ENCODE measurements at places on chromosomes 16 and 17.

GRCh38 chr17:1490643-1491442 is 1.6 kb downstream of the MYO1C start:
- DNase-seq, result no peak

DNA sequence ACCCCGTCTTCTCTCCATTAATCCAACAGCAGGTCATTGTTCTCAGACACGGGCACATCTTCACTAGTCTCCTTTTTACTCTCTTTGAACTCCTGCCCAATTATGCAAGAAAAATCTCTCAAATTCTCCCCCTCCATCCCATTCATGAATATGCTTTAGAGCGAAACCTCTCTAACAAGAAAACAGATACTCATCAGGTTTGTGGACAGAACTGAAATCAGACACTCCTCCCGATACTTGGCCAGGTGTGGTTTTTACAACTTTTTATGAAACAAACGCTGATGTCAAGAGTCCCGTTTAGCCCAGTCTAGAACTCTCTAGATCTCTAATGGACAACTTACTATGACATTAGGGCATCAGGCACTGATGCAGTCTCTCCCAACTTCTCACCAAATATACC is 40.9 kb downstream of the PIK3R5 start:
- DNase-seq, result no peak

DNA sequence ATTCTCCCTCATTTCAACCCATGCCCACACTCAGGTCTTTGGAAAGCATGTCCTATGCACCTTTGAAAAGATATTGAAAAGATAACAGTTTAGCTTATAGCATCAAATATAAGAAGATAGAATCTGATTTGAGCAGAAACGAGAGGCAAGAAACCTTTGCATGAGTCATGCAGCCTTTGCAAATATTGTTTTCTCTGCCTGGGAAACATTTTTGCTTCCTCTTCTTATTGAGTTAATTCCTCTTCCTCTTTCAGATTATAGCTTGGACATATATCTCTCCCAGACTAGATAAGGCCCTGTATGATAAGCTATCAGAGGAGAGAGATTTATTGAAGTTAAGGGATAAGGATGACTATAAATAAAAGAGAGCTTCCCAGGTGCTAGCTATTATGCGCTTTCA is 46.1 kb upstream of the KCNJ2 start:
- no peak for DNase-seq

DNA sequence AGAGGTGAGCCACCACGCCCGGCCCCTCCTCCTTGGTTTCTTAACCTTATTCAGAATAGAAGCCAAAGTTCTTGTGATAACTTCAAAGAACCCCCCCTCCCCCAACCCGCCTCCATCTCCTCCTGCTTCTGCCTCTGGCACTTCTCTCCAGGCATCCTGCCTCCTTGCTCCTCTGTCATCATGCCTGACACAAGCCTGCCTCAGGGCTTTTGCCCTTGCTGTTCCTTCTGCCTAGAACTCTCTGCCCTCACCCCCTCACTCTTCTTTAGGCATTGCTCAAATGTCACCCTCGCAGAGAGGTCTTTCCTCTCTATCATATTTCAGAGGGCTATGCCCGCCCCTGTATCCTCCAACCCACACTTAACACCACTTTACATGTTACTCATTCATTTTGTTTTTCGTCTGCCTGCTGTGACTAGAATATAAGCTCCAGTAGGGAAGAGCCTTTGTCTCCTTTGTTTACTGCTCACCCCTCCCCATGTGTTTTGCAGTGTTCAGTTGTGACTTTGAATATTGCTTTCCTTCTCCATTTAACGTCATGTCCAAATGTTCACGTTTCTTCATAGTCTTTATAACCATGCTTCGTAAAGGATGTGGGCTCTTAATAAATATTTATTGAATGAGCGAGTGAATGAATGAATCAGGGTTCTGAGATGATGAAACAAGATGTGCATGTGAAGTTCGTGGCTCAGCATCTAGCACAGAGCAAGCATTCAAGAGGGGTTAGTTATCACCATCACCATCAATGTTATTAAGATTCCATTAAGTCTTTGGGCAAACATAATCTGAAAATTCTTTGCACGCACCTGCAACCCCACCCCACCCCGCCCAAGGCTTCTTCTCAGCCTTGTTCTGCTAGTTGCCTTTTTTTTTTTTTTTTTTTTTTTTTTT is 186.2 kb upstream of the WSCD1 start:
- DNase-seq, result no peak

DNA sequence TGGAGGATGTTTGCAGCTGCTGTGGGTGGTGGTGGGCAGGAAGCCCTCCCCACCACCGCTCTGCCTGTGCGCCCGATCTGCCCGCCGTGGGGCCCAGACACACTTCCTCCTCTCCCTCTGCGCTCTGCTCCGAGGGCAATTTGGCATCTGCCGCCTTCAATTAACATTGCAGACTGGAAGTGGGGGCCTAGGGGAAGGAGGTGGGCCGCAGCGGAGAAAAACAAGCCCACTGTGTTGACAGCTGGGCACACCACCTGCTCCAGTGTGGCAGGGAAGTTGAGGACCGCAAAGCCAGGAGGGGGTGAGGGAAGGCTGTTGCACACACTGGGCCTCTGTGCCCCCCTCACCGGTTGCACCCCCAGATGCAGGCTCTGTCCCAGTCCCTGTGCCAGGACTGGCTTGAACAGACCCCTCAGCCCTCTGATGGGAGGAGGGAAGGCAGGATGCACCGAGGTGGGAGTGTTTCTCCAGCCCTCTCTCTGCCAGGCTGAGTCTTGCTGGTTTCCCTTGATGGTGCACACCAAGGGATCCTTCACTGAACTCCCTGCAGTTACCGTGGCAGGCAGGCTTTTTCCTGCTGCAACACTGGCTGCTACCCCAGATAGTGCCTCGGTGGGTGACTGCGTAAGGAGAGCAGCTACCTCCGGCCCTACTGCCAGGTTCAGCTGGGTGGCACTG is 72.8 kb upstream of the MED9 start:
- no peak for DNase-seq

DNA sequence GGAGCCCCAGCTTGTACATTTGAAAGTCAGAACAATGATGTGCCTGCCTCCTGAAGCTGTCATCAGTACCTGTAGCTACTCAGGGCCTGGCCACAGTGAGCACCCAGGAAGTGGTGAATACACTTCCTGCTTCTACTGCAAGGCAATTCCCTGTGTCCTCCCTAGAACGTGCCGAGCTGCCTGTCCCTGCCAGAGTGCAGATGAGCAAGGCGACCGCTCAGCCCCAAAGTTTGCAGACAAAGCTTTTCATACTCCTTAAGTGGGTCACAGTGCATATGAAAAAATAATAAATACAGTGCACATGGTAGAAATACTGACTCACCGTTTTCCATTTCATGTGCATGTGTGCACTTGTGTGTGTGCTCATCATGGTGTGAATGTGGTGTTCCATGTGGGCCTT is 77.3 kb downstream of the MPRIP start:
- no peak for DNase-seq

- DNase-seq, result no peak
These were observed 34.2 kb upstream of the IRX3 start for GRCh38 chr16:54320697-54321340.

DNA sequence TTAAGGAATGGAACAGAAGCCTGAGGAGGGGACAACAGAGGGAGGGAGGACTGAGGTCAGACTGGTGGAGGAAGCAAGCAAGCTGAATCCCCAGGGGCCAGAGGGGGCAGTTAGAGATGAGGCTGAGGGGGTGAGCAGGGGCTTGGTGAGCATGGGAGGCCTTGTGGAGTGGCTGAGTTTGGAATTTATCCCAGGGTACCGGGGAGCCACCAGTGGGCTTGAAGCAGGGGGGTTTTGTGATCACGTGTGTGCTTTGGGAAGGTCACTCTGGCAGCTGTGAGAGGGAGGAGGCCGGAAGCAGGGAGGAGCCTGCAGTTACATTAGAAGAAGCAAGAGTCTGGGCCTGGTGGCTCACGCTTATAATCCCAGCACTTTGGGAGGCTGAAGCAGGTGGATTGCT is 9.8 kb upstream of the CTCF start:
- DNase-seq, result no peak

GRCh38 chr16:30912794-30913412 is 10.5 kb upstream of the FBXL19 start:
- no peak for DNase-seq

DNA sequence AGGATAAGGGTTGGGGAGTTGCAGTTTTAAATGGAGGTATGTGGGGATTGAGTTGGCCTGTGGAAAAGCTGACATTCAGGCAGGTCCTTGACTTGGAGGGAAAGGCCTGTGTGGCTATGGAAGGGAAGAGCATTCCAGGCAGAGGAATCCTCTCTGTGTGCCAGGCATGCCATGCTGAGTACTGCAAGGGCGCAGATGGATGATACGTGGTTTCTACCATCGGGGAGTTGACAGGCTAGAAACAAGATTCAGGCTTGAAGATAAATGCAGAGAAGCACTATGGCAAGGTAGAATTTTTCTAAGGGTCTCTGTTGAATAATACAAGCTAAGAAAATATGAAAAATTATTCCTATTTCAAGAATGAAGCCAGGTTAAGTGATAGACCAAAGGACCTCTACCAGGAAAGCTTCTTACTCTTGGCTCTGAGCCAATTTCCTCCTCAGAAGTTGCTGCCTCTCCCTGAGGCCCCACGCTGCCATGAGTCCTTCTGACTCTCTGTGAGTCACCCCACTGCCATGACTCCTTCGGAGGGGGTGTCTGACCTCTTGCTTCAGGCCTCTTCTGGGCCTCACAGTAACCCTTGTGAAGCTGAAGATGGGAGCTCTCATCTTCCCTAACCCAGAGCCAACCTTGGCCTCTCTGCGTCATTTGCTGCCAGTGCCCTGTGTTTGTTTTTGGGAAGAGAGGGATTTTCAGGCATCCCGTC is 75.8 kb downstream of the WNT3 start:
- no peak for DNase-seq

- no peak for DNase-seq
These were observed 44.1 kb upstream of the MYH10 start for GRCh38 chr17:8674344-8675305.

- DNase-seq, result no peak
These were observed 30.8 kb downstream of the GPR139 start for GRCh38 chr16:20042848-20043247.

DNA sequence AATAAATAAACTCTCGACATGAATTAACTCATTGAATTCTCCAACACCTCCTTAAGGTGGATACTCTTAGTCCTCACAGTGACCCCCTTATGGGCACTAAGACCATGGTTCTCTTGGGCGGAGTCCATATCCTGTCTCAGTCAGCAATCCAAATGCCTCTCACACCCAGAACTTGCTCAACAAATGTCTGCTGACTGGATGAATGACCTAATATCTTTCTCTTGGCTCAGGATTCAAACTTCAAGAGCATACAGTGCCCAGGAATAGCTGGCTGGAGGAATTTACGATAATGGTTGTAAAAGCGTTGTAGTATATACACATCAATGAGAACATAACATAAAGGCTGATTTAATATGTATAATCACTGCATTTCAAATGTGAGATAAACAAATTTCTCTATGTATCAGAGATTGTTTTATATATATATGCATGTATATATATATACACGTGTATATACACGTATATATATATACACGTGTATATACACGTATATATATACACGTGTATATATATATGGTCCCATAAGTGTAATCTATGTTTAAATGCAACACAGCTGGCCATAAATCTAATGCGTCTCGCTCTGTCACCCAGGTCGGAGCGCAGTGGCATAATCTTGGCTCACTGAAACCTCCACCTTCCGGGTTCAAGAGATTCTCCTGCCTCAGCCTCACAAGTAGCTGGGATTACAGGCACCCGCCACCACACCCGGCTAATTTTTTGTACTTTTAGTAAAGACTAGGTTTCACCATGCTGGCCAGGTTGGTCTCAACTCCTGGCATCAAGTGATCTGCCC is 6.5 kb upstream of the UBB start:
- DNase-seq, result no peak

- no peak for DNase-seq
These were observed 10.4 kb upstream of the CUEDC1 start for GRCh38 chr17:57965521-57966160.

DNA sequence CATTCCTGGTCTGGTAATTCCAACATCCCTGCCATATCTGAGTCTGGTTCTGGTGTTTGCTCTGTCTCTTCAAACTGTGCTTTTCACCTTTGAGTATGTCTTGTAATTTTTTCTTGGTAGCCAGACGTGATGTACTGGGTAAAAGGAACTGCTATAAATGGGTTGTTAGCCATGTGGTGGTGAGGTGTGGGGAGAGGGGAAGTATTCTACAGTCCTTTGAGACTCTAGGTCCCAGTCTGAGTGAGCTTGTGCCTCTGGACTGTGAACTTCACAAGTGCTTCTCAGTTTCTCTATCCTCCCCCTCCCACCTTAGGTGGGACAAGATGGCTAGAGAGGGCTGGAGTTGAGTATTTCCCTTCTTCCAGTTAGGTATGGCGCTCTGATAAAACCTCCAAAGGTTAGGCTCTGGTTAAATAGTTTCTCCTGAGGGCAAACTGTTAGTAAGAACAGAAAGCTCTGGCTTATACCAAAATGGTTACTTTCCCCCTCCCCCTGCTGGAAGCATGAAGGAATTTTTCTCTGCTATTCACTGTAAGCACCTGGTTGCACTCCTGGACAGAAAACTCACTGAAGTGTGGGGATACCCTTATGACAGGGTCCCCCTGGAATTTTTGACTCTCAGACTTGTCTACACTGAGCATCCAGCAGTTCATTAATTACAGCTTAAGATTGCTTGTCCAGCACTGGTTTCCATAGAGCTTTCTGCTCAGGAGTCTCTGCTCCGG is 87.8 kb downstream of the MARCHF10 start:
- DNase-seq, result no peak

Measured in SIG-M5 (cell line).